ENCODE measurements at places on chromosomes 7 and 10. TPM values are rescaled to one million over a fixed set of nuclear protein-coding genes. Genes with fewer than 3 reads are reported as not detected.

SUGCT gene
- total RNA-seq = 9.7 TPM

GRCh38 chr7:80392229-80393169 lies 119.4 kb downstream of the GNAT3 start:
- peak; percentile 6 for DNase-seq

DNA sequence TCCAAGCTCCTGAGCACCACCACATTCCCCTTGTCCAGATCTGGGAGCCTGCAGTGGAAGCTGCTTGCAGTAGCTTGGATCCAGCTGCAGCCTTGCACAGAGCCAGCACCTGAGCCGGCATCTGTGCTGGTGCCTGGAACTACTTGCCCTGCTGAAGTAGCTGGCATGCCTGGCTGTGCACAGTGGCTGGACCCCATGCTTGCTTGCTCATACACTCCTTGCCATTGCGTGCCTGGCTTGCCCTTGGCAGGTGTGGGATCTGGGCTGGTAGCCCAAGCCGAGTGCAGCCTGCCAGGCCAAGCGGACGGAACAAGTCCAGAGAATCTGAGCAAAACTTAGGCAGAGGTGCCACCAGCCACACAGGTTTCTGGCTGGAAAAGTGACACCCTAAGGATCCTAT lies 759.9 kb downstream of the IPMK start:
- no peak for DNase-seq

DNA sequence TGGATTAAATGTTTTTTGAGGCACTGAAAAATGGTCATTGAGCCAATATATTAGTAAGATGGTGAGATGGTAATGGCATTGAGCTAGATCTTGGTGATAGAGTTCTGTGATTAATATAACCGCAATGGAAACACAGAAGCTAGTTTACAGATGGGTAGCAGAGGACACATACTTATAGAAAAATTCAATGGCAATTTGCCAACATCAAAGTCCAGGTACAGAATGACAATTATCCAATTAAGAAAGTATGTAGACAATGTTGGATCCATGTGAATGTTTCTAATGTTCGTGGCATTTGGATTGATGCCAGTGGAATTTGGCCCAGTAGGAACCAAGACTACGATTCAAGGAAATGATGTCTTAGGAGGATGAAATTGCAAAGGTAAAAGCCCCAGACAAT lies 187.8 kb downstream of the GNAT3 start:
- peak; percentile 49 for DNase-seq

GRCh38 chr10:71695502-71696476 lies 23.8 kb downstream of the C10orf105 start:
- no peak for DNase-seq

- DNase-seq = peak; percentile 58
Observed at GRCh38 chr7:3067193-3067592, 23.5 kb upstream of the CARD11 start.

DNA sequence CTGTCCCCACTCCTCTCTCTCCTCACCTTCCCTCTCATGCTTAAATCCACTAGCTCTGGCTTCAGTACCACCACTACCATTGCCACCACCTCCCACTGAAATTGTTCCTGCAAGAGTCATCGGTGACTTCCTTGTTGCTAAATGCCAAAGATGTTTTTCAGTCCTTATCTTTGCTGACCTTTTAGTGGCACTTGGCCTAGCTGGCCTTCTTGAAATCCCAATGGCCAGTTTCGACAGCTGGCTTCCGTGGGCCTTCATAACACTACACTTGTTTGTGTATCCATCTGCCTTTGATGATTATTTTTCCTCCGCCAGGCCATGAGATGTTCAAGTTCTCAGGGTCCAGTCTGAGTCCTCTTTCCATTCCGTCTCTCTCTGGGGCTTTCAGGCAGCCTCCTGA lies 118.2 kb upstream of the NANOS1 start:
- peak; percentile 22 for DNase-seq

Measured in Caki2 (cell line).